D341Med (cell line): ENCODE measurements at places on chromosomes 7 and 10.

DNA sequence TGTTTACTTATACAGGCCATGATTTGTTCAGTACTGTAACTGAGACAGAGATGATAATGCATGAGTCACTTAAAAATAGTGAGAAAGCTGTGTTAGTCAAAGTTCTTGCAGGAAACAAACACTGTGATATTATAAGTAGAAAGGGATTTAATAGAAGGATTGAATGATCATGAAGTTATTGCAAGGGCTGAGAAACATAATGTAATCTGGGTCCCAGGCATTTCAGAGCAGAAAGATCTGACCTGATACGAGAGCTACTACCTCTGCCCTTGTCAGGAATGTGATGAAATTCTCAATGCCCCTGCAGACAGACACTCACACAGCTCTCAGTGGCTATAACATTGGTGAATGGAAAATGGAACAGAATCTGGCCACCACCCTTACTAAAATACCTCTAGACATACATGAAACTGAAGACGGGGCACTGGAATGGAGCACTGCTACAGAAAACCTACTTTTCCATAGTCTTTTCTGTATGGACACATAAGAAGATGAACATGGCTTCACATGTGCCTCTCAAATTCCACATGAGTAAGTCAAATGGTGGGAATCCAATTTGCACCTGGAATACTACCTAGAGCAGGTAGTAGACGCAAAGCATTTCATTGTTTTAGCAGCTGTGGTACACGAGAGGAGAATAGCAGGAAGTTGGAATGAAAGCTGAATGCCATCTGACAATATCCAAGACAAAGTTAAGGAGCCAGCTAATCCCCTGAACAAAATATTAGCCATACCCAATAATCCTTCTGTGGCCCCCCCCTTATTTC, 19.1 kb upstream of the VWDE start:
- no peak for DNase-seq

DNA sequence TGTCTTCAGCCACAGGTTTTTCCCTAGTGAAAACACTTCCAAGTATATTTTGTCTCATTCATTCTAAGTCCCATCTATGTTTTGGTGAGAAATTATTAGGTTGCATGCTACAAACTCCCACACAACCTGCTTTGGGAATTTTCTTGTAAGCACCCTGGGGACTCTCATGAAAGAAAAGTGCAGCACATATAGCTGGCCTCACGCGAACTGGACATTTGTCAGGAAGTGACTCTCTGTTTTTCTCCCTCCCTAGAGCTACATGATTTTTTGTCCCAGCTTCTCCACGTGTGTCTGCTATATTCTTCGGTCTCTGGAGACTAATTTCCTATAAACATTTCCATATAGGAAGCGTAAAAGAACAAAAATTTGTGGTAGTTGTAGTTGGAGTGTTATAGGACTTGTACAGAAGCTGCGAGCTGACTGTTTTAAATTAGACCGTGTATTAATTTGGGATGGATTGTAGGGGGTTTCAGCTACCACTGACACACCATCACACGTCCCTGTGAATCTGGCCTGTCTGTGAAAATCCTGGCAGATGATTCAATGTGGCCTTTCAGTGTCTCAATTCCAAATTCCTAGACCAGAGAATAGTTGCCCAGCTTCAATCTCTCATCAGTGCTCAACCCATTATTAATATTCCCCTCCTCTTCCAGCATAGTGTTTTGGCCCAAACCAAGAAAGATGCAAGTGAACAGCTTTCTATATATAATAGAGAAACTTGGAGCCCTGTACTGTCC, 40.2 kb downstream of the ARL4A start:
- no peak for DNase-seq

GRCh38 chr7:127874951-127875608, 156.2 kb downstream of the LRRC4 start:
- DNase-seq = no peak

DNA sequence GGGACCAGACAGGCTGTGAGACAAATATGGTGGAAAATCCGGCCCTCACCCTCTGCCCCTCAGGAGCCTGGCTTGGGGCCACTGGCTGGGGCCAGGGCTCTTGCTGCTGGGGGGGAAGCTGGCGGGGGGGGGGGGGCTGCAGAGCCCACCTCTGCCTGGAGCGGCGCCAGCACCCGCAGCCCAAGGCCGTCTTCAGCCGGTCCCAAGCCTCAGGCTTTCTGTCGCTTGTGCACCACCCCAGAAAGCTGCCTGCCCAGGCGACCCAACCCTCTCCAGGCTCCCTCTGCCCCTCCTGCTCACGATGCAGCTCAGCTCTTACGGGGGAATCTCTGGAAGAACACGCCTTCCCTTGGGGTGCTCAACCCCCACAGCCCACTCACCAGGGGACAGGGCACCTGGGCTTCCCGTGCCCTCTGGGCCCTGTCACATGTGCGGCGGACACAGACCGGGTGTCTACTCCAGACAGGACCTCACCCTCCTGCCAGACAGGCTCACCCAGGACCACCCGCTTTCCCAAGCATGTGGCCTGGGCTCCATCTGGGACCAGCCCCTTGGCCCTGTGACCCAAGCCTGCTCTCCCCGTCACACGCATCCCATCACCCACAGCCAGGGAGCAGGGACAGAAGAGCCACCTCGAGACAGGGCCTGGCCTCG, 43.9 kb downstream of the DPYSL4 start:
- no peak for DNase-seq
